Stimulated activated CD8-positive, alpha-beta memory T cell treated with anti-CD3 and anti-CD28 coated beads, Interleukin-4, amount 100 ng/mL, for 1 hour (primary cell): ENCODE measurements at places on chromosomes 7 and 10.

- no peak for DNase-seq
Observed at GRCh38 chr7:132536654-132537395, 39.4 kb downstream of the PLXNA4 start.

DNA sequence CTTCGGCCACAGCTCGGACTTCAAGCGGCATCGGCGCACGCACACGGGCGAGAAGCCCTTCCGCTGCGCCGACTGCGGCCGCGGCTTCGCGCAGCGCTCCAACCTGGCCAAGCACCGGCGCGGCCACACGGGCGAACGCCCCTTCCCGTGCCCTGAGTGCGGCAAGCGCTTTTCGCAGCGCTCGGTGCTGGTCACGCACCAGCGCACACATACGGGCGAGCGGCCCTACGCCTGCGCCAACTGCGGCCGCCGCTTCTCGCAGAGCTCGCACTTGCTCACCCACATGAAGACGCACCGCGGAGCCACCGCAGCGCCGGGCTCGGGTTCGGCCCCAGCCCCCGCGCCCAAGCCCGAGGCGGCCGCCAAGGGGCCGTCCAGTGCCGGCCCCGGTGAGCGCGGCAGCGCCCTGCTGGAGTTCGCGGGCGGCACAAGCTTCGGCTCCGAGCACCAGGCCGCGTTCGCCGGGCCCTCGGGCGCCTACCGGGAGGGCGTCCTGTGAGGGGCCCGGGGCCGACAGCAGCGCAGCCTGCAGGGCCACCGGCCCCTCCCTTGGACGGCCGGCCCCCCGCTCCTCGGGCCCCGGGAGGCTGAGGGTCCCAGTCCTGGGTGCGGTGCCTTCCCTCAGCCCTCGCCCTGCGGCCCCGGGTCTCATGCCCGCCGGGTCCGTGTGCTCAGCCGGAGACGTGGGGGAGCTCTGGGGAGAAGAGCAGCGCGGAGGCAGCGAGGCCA is 17.2 kb downstream of the ZNF316 start:
- no peak for DNase-seq

GRCh38 chr10:87659571-87660483 is at the start of gene PAPSS2:
PAPSS2 (plus strand) TSS chr10:87659878; CDS start chr10:87659982, 104 bp downstream.
- no peak for DNase-seq

- DNase-seq: no peak
Observed at GRCh38 chr7:111958431-111958830, 247.8 kb downstream of the DOCK4 start.

DNA sequence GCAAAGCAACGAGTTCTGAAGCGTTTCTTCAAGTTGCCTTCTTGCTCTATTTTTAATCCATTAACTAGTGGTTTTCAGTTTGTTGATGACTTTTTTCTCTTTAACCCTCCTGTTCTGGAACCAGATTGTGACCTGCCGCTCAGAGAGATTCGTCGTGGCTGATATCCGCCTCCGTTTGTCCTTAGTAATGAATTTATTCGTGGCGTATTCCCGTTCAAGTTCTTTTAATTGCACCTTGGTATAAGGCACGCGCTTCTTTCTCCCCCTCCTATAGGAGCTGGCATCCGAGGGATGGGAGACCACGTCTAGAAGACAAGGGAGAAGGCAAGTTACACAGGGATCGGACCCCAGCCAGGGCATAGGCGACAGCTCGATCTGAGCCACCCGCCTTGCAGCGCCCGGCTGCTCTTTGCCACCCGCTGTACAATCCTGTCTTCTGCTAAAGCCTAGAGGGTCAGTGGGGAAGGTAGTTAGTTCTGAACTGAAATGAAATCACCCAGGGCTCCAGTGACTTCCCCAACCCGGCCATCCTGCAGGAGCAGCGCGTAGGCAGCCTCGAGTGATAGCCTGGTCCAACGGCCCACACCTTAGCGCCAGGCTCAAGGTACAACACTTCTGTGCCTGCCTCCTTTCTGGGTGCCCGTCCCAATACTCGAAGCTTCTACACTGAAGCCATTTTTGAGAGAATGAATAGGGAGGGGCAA is 1.6 kb downstream of the HOXA13 start:
- no peak for DNase-seq

GRCh38 chr7:39280337-39280736 is 285.9 kb upstream of the YAE1 start:
- DNase-seq: no peak

- DNase-seq: no peak
Observed at GRCh38 chr10:49369216-49370162, 26.4 kb downstream of the DRGX start.

DNA sequence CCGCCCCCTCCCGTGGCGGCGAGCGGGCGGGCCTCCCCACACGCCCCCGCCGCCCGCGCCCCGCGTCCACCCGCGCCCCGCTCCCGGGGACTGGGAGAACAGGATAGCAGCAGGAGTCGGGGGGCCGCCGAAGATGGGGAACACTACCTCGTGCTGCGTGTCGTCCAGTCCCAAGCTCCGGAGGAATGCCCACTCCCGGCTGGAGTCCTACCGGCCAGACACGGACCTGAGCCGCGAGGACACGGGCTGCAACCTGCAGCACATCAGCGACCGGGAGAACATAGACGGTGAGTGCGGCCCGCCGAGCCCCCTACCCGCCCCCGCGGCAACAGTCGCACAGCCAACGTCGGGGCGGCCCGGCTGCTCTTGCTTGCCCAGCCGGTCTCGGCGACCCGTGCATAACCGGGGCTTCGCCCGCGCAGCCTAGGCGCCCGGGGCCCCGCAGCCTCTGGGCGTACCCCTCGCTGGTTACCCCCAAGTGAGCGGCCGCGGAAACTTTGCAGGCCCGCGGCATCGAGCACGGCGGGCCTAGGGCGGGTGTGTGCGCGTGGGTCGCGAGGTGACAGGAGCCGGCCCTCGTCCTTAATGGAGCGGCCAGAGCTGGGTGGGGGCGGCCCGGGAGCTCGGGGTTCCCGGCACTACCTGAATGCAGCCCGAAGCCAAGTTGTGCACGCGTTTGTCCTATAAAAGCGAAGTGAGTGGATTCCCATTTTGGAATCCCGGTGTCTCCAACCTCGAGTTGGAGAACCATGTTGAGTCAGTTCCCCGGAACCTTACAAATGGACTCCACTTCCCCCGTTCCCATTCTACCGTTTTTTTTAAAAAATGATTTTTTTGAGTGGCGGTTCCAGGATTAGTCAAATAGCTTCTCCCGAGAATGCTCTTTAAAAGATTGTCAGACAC is 863 bp downstream of the CCNY start:
- DNase-seq: no peak

GRCh38 chr10:96370584-96371157 is 11.9 kb upstream of the OPALIN start:
- no peak for DNase-seq

- no peak for DNase-seq
Observed at GRCh38 chr10:25839683-25840082, 94.3 kb upstream of the MYO3A start.

GRCh38 chr10:132812520-132812919 is 26.6 kb upstream of the NKX6-2 start:
- DNase-seq: no peak

GRCh38 chr10:89900554-89900953 is 199.2 kb downstream of the KIF20B start:
- DNase-seq: no peak

- DNase-seq: no peak
Observed at GRCh38 chr7:75966190-75966961, 28.0 kb downstream of the TMEM120A start.

- DNase-seq: no peak
Observed at GRCh38 chr10:24722131-24722675, 1.5 kb downstream of the ARHGAP21 start.

- DNase-seq: no peak
Observed at GRCh38 chr10:51034769-51035168, 39.5 kb upstream of the PRKG1 start.

- DNase-seq: no peak
Observed at GRCh38 chr7:55100544-55101327, 81.9 kb downstream of the EGFR start.

DNA sequence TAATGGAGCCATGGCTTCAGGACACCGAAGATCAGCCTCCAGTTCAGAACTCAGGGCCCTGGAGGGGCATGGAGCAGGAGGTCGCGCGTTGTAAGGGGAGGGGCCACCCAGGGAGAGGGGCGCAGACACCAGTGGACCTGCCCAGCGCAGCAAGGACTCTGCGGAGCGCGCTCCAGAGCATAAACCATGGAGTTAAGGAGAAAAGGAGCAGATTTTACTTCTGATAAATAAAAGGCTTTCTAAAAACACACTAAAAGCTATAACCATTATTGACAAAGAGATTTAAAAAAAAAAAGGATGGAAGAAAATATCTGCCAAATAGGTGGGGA is 10.5 kb downstream of the CALY start:
- no peak for DNase-seq

GRCh38 chr10:93652857-93653256 is 40.5 kb downstream of the PDE6C start:
- DNase-seq: no peak

DNA sequence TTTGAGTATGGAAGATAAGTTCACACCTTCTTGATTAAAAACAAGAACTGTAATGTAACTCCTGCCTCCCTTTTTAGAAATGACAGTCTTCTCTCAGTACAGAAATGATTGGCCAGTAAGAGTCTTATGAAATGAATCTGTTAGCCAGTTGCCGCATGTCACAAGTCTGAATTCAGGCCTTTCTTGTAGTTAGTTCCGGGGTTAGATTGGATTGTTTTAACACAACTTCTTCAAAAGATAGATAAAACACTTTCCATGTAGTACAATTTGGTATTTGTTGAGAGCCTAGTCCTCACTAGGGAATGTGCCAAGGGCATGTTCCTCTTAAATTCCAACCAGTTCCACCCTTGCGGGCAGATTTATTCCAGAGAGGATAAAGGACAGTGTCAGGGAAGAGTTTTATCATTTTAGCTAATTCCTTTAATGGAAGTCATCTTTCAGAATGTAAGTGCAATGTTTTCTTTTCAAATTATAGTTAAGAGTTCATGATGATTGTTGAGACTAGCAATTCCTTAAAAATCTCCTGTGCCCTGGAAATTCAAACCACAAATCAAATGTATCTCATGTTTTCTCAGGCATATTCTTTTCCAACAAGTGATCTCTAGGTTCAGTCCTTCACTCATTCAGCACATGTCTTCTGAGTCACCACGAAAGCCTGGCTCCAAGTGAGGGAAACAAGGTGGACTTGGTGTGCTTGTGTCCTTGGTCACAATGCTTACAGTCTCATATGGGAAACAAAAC is 4.1 kb downstream of the FHIP2A start:
- DNase-seq: no peak

DNA sequence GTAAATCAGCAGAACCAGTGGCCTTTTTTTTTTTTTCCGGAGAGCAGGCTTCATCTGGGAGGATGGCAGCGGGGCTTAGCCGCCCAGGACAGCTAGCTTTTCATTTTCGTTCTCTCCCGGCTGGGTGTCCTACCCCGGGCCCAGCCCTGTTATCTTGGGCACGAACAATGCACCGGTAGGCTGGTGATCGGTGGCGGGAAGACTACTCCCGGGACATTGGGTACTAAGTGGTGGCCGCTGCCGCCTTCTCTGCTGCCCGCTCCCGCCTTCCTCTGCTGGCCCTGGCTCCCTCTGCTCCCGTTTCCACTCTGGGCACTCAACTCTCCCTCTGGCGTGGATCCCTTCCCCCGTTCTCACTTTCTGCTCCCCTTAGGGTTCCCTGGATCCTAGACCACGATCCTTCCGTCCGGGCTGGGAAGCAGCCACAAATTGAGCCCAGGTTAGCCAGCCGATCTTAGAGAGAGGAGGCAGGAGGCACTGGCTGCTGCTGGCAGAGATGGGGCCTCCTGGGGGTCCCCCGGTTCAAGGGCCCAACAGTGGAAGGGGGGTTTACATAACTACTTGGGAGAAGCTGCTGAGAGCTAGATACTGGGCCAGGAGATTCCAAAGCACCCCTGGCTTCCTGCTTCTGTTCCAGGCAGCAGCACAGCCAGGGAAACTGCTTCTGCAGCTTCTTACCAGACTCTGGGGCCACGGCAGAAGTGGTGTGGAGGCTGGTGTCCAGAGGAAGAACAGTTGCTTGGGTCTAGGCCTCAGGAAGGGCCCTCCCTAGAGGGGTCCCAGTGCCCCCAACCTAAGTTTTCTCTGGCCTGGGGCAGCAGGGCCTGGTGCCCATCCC is 1.8 kb downstream of the TLX1 start:
- no peak for DNase-seq

DNA sequence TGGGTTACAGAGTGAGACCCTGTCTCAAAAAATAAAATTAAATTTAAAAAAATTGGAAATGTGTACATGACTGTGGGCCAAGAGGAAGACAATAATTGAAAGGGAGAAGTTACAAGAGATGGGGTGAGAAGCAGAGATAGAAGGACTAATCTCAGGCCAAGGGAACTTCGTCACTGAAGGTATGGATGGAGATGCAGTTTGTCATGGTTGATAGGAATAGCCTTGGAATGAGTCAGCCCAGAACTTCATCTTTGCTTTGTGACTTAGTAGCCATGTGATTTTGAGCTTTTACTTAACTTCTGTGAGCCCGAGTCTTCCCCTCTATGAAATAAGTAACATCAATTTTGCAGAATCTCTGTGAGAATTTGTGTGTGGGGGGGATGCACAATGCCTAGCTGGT is 6.5 kb upstream of the PODXL start:
- DNase-seq: no peak

- DNase-seq: no peak
Observed at GRCh38 chr7:95871075-95871848, 98.9 kb downstream of the DYNC1I1 start.

- DNase-seq: no peak
Observed at GRCh38 chr10:5534051-5534821, 9.5 kb downstream of the CALML3 start.

DNA sequence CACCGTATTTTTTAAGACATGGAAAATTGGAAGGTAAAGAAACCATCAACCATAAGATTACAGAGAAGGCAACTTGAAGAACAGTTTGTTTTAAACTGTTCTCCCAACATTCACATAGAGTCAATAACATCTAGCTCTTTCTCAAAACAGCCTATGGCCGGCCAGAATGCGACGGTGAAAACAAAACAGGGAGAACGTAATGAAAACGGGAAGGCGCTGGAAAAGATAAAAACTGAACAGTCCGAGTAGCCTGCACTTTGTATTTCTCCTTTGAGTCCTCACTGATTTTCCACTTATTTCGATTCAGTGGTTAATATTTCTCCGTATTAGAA is 637 bp downstream of the MICU1 start:
- no peak for DNase-seq

DNA sequence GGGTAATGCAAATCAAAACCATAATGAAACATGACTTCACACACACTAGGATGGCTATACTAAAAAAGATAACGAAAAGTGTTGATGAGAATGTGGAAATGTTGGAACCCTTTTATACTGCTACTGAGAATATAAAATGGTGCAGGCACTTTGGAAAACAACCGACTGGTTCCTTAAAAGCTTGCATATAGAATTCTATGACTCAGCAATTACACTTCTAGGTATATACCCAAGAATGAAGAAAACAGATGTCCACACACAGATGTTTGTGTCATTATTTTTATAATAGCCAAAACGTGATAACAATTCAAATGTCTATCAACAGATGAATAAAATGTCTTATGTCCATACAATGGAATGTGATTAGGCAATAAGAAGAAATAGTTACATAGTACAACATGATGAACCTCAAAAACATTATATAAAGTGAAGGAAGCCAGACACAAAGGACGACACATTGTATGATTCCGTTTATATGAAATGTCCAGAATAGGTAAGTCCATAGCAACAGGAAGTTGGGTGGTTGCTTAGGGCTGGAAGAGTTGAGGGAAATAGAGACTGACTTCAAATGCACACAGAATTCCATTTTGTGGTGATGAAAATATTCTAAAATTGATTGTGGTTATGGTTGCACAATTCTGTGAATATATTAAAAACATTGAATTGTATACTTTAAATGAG is 148.3 kb upstream of the PHYHIPL start:
- DNase-seq: no peak

- DNase-seq: no peak
Observed at GRCh38 chr7:120064565-120064964, 208.4 kb upstream of the KCND2 start.
